ENCODE measurements at places on chromosomes 7 and 10.
A peak's percentile ranks its signal among the peaks of the same experiment; 100 is the strongest.

GRCh38 chr7:28957064-28957750 is 923 bp downstream of the TRIL start:
- no peak for DNase-seq

- no peak for DNase-seq
These were observed 14.9 kb downstream of the CCL26 start for GRCh38 chr7:75756991-75757676.

DNA sequence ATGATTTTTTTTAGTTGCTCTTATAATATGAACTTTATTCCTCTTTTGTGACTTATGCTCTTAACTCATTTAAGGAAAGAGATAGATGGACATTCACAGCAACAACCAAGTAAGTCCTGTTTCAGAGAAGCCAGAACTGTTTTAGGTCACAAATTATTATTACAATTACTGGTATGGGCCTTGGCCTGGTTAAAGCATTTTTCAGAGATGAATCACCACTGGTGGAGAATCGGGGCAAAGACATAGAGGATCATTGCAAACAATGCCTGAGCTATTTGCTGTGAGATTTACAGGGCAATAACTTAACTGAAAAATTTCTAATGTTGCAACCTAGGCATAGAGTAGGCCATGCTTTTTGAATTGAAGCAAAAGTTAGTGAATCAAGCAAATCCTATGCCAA is 138.0 kb upstream of the YAE1 start:
- DNase-seq = peak; percentile 79

DNA sequence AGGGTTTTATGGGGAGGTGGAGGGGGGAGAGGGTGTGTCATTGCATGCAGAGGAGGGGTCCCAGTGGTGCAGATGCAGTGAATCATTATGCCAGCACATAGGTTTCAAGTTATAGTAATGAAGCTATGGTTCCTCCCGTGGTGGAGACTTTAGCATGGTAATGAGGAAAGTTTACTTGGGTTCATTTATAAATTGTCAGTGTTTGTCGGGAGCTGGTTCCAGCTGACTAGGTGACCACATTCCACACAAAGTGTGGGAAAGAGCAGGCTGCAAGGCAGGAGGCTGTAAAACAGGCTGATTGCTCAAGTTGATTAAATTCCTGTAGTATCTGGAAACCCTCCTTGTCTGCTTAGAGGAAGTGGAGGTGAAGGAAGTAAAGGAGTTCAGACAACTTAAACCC is 78.9 kb downstream of the SRI start:
- peak; percentile 14 for DNase-seq

GRCh38 chr7:127809261-127809702 is 157.3 kb downstream of the SND1 start:
- DNase-seq = no peak

GRCh38 chr10:66322777-66323176 is 603.1 kb upstream of the LRRTM3 start:
- DNase-seq = no peak

DNA sequence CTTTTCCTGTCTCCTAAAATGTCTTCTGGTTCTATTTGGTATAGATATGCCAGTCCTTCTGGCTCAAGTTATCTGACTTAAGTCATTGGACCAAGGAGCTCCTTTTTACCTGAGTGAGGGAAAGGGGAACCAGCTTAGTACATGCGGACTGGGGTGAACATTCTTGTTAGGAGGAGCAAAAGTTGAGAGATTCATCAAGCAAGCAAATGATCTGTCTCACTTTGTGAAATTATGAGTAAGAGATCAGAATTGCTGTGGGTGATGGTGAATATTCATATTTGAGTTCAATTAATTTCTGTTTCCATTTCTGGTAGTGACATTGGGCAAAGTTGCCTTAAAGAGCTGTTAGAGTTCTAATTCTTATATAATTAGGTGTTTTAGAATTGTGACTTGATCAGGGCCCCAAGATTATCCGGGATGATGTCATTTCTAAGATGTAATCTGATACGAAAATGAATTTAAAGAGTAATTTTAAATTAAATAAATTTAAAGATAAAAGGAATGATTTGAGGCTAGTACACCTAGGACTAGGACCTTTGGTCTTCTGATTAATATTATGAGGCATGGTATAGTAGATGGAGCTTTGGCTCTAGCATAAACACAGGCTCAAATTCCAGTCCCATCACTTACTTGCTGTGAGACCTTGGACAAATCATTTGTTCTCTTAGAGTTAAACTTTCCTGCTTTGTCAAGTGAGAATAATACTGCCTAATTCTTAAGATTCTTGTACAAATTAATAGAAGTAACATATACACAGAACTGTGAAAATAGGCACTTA is 60.4 kb upstream of the STRIP2 start:
- DNase-seq = no peak

DNA sequence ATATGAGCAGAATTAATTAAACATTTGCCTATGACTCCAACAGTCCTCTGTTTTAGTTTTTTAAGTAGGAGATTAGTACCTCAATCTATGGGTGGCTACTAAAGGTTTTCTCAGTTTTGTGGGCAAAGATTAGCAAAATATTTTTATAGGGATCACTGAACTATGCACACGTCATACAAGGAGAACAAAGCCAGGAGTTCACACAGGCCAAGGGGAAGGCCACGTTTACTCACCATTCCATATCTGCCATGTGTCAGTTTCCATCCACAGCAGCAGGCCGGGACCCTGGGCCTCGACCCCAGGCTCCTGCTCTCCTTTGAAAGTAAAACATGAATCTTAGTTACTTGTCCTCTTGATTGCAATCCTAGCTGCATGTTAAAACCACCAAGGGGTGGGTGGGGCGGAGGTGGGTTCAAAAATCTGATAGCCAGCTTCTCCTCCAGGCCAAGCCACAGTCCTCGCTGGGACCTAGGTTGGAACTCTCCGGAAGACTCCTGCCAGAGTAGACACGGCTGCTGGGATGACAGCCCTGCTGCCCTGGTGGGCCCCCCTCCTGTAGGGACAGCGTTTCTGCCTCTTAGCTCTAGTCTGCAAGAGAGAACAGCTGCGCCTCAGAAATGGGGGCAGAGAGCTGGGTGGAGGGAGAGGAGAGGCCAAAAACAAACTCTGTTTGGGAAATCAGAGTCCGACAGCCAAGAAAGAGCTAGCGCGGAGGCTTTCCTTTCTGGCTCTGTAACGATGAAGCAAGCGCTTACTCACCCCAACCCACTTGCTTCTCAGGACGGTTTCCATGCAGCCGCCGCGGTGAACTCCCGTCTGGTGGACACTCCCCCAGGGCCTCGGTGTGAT is 35.6 kb downstream of the PITRM1 start:
- no peak for DNase-seq

DNA sequence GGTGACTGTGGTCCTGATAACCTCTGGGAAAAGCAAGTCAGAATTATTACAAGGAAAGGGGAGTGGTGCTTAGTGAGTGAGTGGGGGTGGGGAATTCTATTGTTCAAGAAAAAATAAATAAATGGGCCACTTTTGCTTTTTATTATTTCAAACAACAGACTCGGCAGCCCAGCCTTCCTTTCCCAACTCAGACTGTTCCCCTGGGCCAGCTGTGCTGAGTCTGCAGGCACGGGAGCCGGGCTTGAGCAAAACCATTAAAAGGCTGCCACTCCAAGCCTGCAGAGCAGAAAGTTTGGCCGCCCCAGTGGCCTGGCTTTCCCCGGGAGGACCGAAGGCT is 90.0 kb downstream of the PLXNA4 start:
- no peak for DNase-seq

DNA sequence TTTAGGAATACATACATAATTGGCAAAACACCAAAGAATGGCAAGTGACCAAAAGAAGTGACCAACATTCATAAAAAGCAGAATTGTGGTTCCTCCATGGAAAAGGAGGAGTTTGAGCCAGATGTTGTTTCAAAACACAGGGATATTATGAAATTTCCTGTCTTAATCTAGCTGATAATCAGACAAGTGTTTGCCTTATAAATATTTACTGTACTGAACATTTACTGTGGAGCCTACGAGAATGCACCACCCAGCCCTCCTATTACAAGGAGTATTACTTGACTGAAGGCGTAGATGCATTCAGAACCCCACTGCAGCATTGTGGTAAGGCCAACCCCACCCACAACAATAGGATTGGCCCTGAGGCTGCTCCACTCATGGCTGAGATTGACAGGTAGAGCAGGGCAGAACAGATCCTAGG is 118.9 kb downstream of the AKR1D1 start:
- no peak for DNase-seq

GRCh38 chr7:467393-467828 is 52.2 kb downstream of the PDGFA start:
- no peak for DNase-seq

- no peak for DNase-seq
These were observed 68.0 kb upstream of the CDCA7L start for GRCh38 chr7:22013711-22014110.

DNA sequence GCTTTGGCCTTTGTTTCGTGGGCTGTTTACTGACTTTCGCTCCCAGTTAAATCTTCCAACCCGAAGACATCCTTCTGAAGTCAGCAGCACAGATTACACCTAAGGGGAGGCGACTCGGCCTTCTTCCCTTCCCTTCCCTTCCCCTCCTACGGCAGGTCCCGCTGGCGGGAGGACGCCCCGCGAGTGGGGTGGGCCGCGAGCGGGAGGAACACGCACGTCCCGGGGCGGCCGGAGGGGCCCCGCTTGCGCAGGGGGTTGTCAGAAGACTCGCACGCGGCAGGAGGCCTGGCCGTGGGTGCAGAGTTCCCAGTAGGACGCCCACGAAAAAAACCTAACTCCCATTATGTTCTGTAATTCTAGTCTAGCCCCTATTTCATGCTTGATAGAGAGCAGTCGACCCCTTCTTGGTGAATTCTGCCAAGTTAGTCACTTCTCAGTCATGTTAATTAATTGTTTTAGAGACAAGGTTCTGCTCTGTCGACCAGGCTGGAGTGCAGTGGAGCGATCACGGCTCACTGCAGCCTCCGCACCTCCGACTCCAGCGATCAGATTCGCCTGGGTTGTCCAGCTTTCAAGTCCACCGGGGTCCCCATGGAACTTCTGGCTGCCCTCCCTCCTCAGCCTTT is 19.2 kb upstream of the ZNF32 start:
- no peak for DNase-seq

GRCh38 chr10:35236739-35237138 is 99.6 kb upstream of the CCNY start:
- DNase-seq = no peak

- no peak for DNase-seq
These were observed 54.9 kb downstream of the CLIP2 start for GRCh38 chr7:74344132-74344496.

GRCh38 chr10:95835149-95835860 is 72.5 kb upstream of the CC2D2B start:
- DNase-seq = no peak

DNA sequence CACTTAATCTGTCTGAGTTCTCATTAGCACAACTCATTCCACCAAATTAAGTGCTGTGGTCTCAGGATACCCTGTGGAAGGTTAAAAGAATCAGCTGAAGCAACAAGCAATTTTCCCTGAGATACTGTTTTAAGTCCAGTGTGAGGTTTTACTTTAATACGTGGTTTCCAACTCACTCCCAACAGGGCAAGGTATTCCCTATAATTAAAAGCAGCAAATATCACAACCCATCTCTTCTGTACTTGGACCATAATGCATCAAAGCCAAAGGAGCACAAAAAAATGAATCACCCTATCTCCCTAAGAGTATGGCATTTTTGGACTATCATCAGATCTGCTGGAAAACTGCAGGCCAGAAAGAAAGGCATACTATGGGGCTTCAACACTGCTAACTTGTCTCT is 4.9 kb downstream of the CADPS2 start:
- DNase-seq = no peak

DNA sequence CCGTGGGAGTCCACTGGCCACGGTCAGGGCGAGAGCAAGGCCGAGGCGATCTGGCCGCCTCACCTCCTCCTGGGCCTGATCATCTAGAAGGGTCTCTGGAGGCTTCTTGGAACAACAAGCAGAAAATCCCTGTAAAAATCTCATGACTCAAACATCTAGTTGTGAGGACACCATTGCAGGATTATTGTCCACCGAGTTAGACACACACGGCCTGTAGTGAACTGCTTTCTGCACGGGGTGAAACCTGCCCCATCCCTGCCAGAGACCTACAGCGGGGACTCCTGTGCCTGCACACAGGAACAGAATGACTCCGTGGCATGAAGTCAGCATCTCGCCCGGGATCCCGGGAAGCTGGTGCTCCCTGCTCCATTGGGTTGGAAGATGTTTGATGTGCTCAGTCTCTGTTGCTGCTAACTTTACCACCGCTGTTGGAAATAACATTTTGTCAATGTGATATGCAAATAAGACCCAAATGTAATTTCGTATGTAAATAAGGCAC is 267.0 kb upstream of the TCERG1L start:
- DNase-seq = no peak

GRCh38 chr7:142586611-142587010 is 162.7 kb upstream of the PRSS1 start:
- DNase-seq = no peak

DNA sequence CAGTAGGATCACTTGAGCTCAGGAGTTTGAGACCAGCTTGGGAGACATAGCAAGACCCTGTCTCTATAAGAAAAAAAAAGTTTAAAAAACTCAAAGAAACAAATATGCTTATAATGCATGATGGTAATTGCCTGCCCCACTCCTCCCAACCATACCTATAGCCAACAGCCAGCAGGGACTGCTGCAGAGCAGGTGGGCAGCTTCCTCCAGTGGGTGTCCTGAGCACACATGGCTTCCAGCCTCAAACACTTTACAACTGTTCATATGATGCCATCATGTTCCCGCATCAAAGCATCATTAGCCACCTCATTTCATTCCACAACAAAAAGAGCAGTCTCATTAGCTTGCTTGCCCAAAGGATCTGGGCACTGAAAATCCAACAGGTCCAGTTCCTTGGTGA is 42.0 kb downstream of the ABLIM1 start:
- DNase-seq = no peak

GRCh38 chr7:46450425-46450824 is 529.4 kb upstream of the IGFBP3 start:
- no peak for DNase-seq

DNA sequence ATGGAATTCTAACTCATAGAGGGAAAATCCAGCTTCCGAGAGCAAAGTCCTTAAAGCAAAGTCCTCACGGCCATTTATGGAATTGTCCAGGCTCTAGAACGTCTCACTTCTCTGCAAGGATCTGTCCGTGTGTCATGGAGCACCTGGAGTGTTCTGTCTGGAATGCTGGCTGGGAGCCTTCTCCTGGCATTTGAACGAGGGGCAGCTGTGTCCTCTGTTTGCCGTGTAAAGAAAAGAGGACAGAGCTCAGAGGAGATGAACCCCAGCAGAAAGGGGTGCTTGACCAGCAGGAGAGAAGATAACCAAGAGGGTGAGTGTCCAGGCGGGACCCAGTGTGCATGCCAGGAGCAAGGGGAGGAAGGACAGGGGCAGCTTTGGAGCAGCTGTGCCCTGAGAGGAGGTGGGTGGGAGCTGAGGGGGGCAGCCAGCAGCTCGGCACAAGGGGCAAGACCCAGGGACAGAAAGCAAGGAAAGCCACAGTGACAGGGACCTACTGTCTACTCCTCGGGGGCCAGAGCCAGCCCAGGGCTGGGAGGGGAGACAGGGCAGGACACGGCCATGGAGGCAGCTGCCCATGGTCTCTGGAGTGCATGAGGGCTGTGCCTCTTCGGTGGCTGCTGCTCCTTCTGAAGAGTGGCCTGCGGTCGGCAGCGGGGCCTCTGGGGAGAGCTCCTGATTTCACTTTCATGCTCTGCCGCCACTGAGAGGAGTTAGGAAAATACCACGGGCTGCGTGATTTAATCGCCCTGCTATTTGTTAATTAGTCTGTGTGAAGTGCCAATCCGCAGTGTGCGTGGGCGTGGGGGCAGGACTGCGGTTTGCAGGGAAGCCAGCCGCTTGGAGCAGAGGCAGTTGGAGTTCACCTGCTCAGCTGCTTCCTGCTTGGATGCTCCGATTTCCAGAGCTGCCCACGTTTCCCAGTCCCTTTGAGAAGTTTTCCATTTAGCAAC is 149.3 kb upstream of the SHH start:
- DNase-seq = peak; percentile 35

GRCh38 chr10:46240684-46241565 is 45.9 kb upstream of the ANTXRL start:
- no peak for DNase-seq
